KG1 (cell line): ENCODE measurements at places on chromosomes 2 and 18.

- no peak for DNase-seq
Measured at GRCh38 chr18:42936289-42936688, 179.2 kb downstream of the RIT2 start.

DNA sequence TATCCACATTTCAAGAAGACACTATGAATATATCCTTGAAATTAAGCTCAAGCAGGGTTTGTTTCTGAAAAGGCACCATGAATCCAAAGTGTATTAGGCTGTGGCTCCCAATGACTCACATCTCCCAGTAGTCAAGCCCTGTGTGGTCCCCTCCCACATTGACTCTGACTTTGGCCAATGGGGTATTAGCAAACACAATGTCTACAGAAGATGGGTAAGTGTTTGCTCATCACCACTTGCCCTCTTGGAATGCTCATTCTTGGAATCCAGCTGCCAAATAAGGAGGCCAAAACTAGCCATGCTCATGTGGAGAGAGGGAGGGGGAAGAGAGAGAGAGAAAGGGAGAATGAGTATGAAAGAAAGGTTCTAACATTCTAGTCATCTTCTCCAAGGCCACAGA is 490.0 kb downstream of the TXNL1 start:
- no peak for DNase-seq

DNA sequence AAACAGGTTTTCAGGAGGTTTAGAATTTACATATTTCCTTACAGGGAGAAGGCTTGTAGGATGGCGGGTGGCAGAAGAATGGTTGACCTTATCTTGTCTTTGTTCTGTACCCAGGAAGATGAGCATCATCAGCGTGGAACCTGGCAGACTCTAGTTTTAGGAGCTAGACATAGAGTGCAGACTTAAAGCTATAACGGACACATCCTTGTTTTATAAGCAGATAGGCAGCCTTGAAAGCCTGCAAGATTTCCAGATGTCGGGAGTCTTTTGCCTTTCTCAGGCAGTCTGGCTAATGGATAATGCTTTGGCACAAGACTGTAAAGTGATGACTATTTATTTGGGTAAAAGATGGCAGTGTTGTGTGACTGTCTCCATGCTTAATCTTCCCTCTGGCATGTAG is 11.7 kb downstream of the AQP12B start:
- DNase-seq = no peak

- DNase-seq = no peak
Measured at GRCh38 chr2:21451403-21451802, 327.6 kb downstream of the TDRD15 start.

GRCh38 chr2:157158111-157158510 is 99.4 kb upstream of the GALNT5 start:
- DNase-seq = no peak

GRCh38 chr2:23363831-23364230 is 21.1 kb upstream of the KLHL29 start:
- DNase-seq = no peak

DNA sequence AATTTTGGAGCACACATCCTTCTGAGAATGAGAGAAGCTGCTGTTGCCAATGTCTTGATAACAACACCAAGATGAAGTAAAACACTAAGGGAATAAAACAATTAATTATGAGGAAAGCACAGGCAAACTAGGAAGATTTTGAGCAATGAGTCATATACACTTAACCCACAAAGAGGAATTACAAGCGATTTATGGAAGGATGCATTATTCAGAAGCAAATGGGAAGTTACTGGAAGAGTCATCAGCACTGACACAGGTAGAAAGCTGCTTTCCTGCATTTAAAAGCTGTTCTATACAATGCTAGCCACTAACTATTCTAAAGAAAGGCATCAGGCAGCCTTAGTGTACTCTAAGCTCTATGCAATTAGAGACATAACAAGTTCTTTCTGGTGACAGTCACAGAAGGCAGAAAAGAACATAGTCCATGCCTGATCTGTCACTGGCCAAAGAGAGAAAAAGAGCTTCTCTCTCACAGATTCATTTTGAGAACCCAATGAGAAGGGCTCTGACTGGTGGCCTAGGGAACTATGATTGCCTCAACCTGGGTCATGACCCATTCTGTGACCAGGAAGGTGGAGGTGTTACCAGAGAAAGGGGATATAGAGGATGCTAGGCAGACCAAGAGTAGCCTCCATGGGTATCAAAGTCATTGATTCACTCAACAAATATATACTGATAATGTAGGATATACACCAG is 45.4 kb downstream of the M1AP start:
- no peak for DNase-seq

- DNase-seq = no peak
Measured at GRCh38 chr2:126669772-126670171, 13.8 kb downstream of the GYPC start.

GRCh38 chr2:7665880-7666279 is 748.7 kb downstream of the RNF144A start:
- DNase-seq = no peak

DNA sequence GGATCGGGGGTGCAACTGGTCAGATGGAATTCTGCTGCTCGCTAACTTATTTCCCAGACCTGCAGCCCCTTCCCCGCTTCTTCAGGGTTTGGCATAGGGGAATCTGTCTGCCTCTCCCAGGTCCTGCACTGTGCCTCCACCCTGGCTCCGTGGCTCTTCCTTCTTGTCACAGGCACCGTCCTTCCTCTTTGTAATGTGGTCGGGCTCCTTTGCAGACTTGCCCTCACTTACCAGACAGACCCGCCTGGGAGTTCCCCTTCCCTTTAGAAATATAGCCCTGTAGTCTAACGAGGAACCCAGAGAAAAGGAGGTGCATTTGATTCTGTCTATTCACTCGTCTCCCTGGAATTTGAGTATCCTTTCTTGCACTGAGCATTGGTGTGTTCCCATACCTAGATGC is 63.9 kb upstream of the PAX8 start:
- no peak for DNase-seq

- no peak for DNase-seq
Measured at GRCh38 chr18:63253014-63253413, 66.6 kb downstream of the BCL2 start.

- no peak for DNase-seq
Measured at GRCh38 chr2:212505586-212505985, 33.0 kb downstream of the ERBB4 start.

GRCh38 chr2:39107156-39107555 is 13.7 kb downstream of the SOS1 start:
- DNase-seq = no peak

GRCh38 chr2:219595256-219595655 is 2.4 kb upstream of the STK11IP start:
- no peak for DNase-seq

GRCh38 chr2:8998418-8999101 is 4.9 kb downstream of the MBOAT2 start:
- no peak for DNase-seq

GRCh38 chr2:231017231-231017598 is 20.1 kb upstream of the C2orf72 start:
- DNase-seq = no peak

- no peak for DNase-seq
Measured at GRCh38 chr2:239779584-239779983, 245.6 kb downstream of the NDUFA10 start.

DNA sequence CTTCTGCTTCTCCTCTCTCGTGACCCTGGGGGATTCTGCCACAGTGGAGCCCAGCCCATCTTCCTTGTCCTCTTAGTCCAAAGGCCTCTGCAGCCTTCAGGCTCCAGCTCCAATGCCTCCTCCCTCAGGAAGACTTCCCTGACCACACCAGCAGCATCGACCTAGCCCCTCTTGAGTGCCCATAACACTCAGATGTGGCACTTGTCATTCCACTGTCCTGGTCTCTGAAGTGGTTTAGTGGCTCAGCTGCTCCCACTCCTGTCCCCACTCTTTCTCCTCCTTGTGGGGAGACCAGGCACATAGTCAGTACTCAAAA is 97.5 kb downstream of the STPG4 start:
- no peak for DNase-seq

GRCh38 chr18:21769206-21769605 is 28.6 kb downstream of the MIB1 start:
- no peak for DNase-seq

- no peak for DNase-seq
Measured at GRCh38 chr2:113829761-113830160, 60.1 kb upstream of the ACTR3 start.

DNA sequence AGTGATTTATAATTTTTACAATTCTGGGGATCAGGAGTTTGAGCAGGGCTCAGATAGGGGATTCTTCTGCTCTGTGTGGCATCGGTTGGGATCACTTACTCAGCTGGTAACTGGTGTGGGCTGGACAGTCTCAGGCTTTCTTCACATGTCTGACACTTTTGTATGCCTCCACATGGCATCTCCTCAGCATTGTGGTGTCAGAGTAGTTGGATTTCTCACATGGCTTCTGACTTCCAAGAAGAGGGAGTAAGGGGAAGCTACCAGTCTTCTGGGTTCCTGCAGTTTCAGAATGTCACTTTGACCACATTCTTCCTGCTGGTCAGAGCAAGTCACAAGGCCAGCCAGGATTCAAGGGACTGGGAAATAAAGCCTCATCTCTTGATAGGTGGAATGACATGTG is 55.6 kb downstream of the NCOA1 start:
- DNase-seq = no peak

- DNase-seq = no peak
Measured at GRCh38 chr2:226813148-226813701, 13.6 kb upstream of the IRS1 start.

- DNase-seq = no peak
Measured at GRCh38 chr18:7605705-7606104, 38.6 kb downstream of the PTPRM start.

DNA sequence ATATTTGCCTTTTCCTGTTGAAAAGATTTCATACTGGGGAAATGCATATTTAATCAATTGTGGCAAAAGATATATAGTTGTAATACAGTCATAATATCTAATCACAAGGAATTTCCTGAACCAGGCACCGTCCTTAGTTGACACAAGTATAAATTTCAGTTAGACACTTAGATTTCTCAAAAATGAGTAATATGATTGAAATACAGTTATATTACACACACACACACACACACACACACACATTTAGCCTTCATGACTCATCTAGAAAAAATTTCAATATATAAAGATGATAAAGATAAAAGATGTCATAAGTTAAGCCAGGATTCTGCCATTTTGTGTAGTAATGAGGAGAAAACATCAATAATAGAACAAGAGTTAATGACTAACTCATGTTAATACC is 258.4 kb upstream of the ZNF804A start:
- DNase-seq = no peak

GRCh38 chr2:117948615-117949014 is 65.3 kb downstream of the CCDC93 start:
- no peak for DNase-seq

- no peak for DNase-seq
Measured at GRCh38 chr2:197705912-197706838, 1.0 kb downstream of the MARS2 start.

- no peak for DNase-seq
Measured at GRCh38 chr2:175259164-175259563, 77.7 kb upstream of the ATP5MC3 start.

GRCh38 chr2:74186038-74186437 is 7.4 kb upstream of the MOB1A start:
- DNase-seq = peak; percentile 83

DNA sequence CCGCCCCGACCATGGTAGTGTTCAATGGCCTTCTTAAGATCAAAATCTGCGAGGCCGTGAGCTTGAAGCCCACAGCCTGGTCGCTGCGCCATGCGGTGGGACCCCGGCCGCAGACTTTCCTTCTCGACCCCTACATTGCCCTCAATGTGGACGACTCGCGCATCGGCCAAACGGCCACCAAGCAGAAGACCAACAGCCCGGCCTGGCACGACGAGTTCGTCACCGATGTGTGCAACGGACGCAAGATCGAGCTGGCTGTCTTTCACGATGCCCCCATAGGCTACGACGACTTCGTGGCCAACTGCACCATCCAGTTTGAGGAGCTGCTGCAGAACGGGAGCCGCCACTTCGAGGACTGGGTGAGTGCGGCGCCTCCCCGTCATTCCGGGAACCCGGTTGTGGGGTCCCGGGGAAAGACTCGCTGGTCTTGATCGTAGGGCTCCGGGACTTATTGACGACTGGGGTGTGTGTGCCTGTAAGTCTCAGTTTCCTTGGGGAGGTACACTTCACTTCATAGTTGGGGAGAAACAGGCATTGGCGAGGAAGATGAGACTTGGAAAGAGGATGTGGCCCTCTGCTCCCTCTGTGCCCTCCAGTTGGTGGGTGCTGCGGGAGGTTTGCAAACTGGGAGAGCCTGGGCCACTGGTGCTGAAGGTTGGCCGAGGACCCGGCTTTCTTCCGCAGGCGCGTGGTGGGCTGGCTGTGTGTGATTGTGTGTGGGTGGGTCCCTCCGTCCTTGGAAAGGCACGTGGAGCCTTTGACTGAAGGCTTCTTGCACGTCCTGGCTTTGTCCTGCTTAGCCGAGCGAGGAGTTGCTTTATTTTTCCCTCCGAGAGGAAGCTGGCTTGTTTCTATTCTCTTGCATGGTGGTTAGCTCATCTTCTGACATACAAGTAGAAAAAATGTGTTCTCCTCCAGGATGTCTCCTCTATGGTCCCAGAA is 886 bp downstream of the PRKCE start:
- DNase-seq = no peak

- DNase-seq = no peak
Measured at GRCh38 chr2:116094196-116094595, 1651.8 kb downstream of the DPP10 start.

- no peak for DNase-seq
Measured at GRCh38 chr2:61233581-61233980, 71.6 kb downstream of the C2orf74 start.

DNA sequence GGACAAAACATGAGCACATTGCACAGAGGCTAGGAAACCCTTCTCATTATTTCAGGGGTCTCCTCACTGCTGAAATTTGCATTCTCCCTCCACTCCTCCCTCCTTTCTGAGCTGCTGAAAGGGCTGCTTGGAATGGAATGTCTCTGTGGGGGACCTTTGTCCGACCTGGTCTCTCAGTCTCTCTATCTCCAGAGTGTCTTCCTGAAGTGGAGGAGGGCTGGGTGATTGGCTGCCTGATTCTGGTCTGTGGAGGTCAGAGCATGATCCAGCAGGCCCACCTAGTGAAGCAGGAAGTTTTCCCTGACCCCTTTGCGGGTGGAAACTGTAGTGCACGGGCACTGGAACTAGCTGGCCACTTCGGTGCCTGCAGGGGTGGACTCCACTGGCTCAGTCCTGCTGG is 560.5 kb upstream of the HS6ST1 start:
- no peak for DNase-seq

DNA sequence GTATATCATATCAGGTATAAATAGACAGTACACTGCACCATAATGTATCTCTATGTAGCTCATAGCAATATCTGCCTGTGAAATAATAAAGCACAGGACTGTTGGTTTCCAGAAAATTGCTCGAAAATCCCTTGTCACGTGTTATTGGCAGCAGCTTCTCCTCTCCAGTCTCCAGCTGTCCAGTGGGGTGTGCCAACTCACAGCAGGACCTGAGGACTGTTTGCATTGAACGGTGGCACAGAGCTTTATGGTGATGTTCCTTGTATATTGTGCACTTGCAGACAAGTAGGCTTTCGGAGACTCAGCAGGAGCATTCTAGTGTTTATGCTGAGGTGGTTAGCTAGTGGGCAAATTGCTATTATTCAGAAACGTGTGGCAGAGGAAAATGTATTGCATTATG is 182.2 kb upstream of the ATP5MC3 start:
- no peak for DNase-seq
